ENCODE measurements at places on chromosomes 5 and 9. TPM values are rescaled to one million over a fixed set of nuclear protein-coding genes. Genes with fewer than 3 reads are reported as not detected.

The ARHGEF28 gene
- total RNA-seq = 0.24 TPM

The ECSCR gene
- 1.2 TPM for total RNA-seq

- no peaks in the 10 kb centered on the region for H3K36me3 ChIP-seq
- H3K27me3 ChIP-seq = peaks cover 7% of the 10 kb centered on the region
- DNase-seq = no peak
- H3K27ac ChIP-seq = no peak overlapping the region
These were observed 322.1 kb upstream of the MSX2 start for GRCh38 chr5:174402222-174402812.

The CER1 gene
- not detected for total RNA-seq

The INSYN2B gene
- not detected for total RNA-seq

The KDM4C gene
- 42.9 TPM for total RNA-seq

Data from activated T-cell treated with anti-CD3 and anti-CD28 coated beads, Interleukin-2, amount 50 U/mL, for 72 hours (primary cell).